ENCODE measurements at places on chromosomes 2 and 18.

DNA sequence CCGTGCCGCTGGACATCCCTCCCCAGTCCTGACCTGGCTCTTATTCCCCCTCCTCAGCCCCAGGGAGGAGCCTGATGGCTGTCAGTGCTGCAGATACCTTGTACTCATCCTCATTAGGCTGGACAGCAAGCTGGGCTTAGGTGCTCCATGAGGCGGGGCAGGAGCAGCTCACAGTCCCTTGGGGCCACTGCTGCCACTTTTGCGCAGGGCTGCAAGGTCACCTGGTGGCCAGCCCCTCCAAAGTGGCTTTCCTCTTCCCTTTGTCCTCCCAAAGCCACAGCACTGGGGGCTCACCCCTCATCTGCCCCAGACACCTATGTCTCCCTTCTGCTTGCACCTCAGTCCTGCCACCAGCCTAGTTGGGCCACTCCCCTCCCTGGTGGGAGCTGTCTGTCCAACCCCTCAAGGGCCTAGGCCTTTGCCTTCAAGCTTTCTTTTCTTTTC, 60.8 kb downstream of the FAM168B start:
- DNase-seq: no peak

DNA sequence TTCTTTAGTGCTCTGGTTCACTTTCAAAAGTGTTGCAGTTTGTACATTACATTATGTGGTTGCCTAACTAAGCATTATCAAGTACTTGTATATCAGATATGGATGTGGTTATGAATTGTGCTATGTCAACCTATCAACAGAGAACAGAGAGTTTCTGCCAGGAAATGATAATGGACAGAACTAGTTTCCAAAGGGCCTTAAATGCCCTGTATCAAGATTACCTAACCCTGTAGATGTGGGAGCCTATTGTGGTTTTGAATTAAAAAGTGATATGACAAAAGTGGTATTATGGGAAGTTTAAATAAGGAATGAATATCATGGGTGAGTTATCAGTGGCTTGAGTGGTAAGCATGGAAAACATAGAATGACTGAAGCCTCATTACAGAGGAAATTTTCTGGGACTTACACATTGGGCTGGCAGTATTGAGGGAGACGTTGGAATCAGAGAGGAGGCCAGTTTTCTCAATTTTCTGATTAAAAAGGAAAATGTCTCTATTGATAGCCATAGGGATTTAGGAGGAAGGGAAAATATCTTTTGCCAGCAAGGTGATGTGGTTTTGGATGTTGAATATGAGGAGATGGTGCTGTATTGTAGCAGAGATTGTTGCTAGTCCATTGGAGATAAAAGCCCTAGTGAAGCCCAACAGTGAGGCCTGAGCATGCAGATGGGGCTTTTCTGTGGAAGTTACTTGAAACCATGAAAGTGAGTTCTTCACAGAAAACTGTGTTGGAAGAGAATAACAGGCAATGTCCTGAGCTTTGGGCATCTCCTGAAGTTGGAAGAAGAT, 140.7 kb downstream of the TTC27 start:
- DNase-seq: no peak

- no peak for DNase-seq
These were observed 79.4 kb downstream of the TMEM182 start for GRCh38 chr2:102841107-102841840.

GRCh38 chr2:101521487-101521886, 46.6 kb upstream of the RFX8 start:
- DNase-seq: no peak

GRCh38 chr2:179250095-179250494, 14.5 kb downstream of the SESTD1 start:
- DNase-seq: no peak

DNA sequence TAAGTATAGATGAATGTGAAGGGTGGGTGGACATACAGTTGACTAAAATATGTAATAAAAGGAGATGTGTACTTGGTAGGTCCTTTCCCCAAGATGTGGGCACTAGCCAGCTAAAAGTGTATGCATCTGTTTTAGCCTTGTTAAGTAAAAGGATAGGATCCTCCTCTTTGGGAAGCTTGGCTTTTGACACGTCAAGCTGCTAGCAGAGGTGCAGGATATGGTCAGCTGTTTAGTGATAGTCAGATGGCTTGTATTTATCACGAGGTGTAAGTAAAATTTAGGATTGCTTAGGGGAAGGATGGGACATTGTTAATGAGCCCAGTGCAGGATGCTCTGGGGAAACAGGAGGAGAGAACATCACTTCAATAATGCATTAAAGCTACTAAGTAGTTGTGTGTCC, 1.5 kb downstream of the MFSD6 start:
- no peak for DNase-seq

DNA sequence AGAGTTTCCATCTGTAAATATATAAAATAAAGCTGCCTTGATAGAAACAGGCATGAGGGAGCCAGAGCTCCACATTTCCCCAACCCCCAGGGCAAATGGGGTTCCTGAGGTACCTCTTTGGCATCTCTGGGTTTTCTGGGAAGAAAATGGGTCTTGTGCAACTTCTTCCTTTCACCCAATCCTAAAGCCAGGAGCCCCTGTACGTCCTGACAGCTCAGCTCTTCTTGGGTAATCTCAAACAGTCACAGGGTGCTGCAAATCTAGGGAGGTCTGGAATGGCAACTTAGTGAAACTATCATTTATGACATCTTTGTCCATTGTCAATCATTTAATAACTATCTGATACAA, 36.6 kb upstream of the STAT1 start:
- DNase-seq: no peak

Measured in HS-27A (cell line).